ENCODE measurements at places on chromosomes 3 and 15.

GRCh38 chr15:86061581-86061980 is 18.1 kb upstream of the AGBL1 start:
- DNase-seq, result no peak

DNA sequence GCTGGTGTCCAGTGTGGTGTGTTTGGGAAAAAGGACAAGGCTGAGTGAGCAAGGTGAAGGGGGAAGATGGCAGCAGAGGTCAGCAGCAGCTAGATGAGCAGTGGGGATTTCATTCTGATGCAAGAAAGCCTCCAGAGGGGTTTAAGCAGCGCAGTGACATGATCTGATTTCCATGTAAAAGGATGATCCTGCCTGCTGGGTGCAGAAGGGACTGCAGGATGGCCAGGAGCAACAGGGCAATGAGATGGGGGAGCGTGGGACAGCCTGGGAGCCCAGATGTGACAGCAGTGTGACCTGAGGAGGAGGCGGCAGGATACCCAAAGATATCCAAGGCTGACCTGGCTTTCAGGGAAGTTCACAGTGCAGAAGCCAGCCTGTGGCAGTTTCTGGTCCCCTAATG is 6.1 kb downstream of the WNT7A start:
- DNase-seq, result no peak

DNA sequence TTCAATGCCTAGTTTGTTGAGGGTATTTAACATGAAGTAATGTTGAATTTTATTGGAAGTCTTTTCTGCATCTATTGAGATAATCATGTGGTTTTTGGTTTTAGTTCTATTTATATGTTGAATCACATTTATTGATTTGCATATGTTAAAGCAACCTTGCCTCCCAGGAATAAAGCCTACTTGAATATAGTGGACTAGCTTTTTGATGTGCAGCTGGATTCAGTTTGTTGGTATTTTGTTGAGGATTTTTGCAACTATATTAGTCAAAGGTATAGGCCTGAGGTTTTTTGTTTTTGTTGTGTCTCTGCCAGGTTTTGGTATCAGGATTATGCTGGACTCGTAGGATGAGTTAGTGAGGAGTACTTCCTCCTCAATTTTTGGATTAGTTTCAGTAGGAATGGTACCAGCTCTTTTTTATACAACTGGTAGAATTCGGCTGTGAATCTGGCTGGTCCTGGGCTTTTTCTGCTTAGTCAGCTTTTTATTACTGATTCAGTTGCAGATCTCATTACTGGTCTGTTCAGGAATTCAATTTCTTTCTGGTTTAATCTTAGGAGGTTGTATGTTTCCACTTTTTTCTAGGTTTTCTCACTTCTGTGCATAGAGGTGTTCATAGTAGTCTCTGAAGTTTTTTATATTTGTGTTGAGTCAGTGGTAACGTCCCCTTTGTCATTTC is 209.8 kb upstream of the RBMS3 start:
- DNase-seq, result no peak

GRCh38 chr3:25520926-25521559 is 93.0 kb downstream of the RARB start:
- no peak for DNase-seq
